ENCODE measurements at places on chromosomes 12 and 14. TPM values are rescaled to one million over a fixed set of nuclear protein-coding genes. Genes with fewer than 3 reads are reported as not detected.

The A2ML1 gene
- not detected for total RNA-seq

The ATL1 gene
- 9.3 TPM for total RNA-seq

The KLRB1 gene
- total RNA-seq: not detected

The OSBPL8 gene
- total RNA-seq: 21.2 TPM

The CLEC1A gene
- total RNA-seq: 0.50 TPM

The TSPAN8 gene
- 1.2 TPM for total RNA-seq

The ACTN1 gene
- 127 TPM for total RNA-seq

The TTC9 gene
- total RNA-seq: 0.88 TPM

DNA sequence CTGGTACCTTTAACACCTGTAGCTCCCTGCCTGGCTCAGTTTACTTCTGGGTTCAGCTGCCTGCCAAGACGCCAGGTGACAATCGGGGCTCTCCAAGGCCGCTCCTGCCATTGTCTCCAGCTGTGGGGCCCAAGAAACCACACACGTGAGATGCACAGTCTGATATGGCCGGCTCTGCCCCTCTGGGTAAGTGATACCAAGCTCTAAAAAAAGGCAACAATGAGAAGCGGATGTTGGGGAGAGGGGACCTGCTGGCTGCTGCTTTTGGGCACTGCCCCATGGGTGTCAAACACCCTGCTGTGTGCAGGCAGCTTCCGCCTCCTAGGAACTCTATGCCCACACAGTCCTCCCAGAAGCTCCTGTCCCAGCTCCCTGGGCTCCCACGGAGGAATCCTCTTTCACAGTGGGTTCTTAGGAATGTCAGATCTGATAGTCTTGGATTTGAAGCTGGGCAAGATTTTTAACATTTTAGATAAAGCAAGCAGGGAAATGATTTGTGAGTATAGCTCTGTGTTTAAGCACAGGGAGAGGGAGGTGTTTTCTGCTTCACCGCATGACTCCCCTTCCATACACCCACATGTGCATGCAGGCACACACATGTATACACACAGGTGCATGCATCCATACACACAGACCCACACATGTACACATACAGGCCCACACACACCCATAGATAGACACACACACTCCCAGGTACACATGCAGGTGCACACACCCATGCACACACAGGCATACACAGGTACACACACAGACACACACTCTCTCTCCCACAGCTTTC is 1135.8 kb downstream of the BCL11B start:
- DNase-seq: no peak

DNA sequence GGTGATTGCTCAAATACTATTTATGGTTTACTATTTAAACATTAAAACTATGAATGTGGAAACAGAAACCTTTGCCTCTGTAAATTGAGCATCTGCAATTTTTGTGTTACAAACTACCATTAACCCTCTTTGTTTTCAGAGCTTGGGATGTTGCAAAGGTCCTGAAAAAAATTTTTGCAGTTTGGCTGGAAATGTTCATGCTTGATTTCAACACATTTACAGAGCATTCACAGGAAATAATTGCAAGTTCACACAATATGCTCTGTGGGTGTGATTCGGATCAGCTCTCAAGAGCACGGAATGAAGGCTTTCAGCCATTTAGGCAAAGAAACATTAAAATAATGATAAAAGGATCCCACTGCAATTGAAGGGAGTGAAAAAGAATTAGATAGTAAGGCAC is 232.9 kb downstream of the ATP23 start:
- no peak for DNase-seq

GRCh38 chr12:5033883-5034282 is 9.8 kb upstream of the KCNA5 start:
- no peak for DNase-seq

- DNase-seq: no peak
Measured at GRCh38 chr14:55957950-55958349, 160.3 kb upstream of the PELI2 start.

GRCh38 chr12:14952299-14952921 is 9.0 kb downstream of the ARHGDIB start:
- DNase-seq: peak; percentile 93

- DNase-seq: no peak
Measured at GRCh38 chr12:44127966-44128710, 292.3 kb downstream of the TMEM117 start.

GRCh38 chr14:56289155-56289554 is 170.9 kb downstream of the PELI2 start:
- no peak for DNase-seq

DNA sequence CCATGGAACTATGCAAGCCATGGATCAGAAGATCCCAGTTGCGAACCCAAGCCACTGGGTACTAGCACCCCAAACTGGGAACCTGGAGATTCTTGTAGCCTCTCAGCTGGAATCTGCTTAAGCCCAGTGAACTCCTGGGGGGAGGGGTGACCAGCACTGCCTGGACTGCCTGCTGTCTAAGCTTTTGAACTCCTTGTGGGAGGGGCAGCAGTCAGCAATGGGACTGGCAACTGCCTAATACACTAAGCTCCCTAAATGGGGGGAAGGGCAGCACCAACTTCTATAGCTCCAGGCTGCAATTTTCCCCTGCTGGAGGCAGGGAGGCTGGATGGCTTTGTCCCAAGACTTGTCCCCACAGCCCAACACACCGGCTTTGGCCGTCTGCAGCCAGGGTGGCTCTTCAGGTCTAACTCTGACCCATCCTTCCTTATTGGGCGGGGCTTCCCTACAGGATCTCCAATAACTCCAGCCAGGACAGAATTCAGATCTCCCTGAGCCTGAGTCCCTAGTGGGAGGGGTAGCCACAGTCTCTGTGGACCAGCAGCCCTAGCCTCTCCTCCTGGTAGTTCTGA is 485.1 kb downstream of the SOX5 start:
- no peak for DNase-seq

DNA sequence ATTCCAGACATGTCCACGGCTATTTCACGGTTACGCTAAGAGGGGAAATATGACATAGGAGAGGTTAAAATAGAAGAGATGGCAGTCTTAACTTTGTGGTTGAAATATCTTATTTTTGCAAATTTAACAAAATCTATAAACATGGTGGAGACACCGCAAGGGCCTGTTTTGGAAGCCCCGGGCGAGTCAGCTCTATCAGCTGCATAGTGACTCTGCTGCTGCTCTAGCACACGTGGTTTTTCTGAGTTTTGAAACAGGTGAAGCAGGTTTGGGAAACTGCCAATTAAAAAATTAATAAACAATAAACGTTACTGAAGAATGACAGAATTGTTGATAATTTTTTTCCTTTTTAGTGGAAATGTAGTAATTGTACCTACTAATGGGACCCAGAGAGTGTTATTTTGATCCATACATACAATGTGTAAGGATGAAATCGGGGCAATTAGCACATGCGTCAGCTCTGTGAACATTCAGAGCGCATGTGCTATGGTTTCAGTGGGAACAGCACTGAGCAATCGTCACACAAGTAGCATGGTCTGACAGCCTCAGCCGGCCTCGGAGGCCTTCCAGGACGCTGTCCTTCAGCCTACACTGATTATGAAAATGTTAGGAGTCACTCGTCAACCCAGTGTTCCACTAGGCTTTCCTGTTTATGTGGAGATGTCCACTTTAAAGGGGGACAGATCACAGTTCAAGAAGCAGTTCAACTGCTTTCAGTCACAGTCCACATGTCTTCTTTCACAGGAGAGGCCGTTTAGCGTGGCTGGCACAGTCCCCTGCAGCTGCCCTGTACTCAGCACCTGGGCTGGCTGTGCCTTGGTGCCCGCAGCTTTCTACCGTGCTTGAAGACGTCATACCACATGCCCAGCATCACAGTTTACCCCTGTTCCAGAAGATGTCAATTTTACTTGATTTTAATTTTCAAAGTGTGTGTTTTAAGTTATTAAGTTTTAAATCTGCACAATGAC is 51.8 kb downstream of the MOK start:
- no peak for DNase-seq

DNA sequence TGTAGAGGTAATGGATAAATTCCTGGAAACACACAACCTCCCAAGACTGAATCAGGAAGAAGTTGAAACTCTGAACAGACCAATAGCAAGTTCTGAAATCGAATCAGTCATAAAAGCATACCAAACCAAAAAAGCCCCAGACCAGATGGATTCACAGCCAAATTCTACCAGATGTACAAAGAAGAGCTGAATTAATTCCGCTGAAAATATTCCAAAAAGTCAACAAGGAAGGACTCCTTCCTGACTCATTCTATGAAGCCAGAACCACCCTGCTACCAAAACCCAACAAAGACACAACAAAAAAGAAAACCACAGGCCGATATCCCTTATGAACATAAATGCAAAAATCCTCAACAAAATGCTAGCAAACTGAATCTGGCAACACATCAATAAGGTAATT is 81.5 kb downstream of the SLC38A4 start:
- no peak for DNase-seq

- DNase-seq: no peak
Measured at GRCh38 chr14:80310938-80311750, 99.8 kb upstream of the DIO2 start.

DNA sequence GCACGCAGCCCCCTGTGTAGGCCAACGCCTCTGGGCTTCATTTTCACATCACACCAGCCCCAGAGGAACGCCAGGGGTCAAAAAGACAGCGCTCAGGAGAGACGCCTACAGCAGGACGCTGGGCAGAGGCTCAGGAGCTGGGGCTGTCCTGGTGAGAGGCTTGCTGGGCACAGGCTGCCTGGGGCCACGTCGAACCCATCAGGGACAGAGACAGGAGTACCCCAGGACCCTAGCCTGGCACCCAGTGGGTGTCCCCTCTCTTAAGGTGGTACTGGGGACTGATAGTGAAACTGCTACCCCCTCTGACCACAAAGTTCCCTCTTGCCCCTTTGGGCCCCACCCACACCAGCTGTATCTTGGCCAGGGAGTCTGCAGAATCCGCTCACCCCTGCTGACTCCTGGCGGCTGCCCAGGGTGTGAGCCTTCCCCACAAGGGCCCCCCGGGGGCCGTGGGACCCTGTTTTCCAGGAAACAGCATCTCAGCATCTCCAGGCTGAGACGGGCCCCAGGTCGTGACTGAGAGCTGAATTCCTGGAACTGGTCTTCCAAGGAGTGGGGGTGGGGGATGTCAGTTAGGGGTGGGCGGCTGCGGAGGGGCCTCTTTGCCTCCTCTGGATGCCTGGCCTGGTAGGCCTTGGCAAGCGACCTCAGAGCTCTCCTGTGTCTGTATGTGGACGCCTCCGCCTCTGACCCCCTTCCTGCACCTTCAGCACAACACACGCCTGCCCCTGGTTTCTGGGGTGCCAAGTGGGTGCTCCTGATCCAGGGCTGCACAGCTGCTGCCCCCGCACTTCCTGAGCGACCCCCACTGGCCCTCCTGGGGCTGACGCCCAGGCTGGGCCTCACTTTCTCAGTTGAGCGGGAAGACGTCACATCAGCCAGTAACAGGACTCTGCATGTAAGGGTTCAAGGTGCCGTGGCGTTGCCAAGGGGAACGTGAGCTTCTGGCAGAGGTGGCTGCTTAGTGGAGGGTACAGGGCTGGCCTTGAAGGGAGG is 321.9 kb upstream of the RTL1 start:
- DNase-seq: no peak

DNA sequence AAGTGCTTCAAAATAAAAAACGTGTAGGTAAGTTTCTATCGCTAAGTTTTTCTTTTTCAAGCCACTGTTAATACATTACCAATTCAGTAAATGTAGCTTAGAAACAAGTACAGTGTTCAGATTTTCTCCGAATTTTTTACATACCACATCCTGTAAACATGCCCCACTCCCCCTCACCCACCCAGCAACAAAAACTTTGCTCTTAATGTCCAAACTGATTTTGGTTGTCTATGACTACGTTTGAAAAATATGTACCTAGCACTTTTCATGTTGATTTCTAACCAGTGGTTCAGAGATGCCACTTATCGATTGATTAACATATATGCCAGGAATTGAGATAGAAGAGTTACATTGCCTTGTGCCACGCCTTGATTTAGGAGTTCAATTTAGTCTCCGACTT is 663 bp upstream of the LIN7A start:
- DNase-seq: no peak

DNA sequence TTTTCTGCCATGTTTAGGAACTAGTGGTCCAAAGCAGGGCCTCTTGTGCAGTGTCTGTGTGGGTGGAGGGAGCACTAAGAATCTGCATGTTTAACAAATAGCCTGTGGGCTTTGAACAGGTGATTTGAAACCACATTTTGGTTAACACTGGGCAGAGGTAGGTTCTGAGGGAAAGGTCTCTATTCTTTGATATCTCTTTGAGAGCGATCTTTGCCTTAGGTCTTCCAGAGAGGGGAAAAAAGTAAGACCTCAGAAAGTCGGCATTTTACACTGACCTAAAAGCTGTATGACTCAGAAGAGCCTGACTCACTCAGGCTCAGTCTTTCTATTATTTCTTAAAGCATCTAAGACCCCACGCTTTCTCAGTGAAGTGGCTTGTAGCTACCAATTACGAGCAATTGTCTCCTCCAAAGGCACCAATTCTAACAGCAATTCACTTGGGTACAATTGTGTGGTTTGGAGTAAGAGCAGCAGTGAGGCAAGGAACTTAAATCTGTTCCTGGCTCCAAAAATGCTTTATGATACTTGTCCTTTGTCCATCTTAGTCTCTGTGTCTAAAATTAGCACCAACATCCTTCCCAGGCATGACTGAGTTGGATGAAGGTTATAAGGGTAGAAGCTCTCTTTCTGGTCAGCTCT is 8.8 kb downstream of the EIF2B2 start:
- DNase-seq: no peak

Measured in H4 (cell line).